Upper lobe of right lung (tissue), 1 donor: ENCODE measurements at places on chromosomes 11 and 22.

DNA sequence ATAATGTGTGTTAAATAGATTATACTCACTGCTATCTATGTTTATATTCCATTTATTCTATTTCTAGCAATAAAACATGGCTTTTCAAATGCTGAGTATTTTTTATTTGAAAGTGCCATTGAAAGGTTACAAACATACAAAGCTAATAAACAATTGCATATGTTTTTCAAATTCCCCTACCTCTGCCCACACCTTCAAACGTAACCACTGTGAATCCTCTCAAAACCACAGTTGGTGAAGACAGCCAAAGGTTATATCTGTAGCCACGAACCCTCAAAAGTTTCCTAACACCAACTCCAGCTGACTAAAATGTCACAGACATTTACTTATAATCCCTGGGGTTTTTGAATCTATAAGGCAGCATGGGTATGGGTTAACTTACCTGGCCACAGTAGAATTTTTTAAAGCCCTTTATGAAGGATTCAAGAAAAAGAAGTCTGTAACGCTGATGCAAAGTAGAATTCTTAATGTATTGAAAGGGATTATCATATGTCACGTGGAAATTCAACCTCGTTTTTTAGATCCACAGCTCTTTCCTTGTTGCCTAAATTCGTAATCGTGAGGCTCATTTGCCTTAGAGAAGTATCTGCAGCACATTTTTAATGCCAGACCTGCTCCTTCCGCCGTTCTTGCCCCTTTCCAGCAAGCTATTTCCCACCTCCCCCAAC is 122.5 kb upstream of the ZC3H12C start:
- no peak for DNase-seq

GRCh38 chr22:40019100-40019499 is 24.3 kb downstream of the FAM83F start:
- DNase-seq: no peak

DNA sequence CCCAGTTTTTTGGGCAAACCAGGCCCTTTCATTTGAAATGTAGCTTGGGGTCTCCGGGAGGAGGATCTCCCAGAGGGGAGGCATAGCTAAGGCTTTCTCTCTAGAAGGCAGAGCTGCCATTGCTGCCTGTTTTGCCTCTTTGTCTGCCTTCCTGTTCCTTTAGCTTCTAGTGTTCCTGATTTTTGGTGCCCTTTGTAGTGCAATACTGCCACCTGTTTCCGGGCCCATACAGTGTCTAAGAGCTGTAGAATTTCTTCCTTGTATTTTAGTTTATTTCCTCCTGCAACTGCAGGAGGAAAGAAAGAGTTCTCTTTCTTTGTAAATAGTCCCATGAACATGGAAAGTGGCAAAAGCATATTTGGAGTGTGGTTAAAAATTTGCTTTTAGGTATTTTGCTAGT is 19.3 kb upstream of the GLYATL1 start:
- no peak for DNase-seq

GRCh38 chr11:27977031-27977430 is 130.9 kb downstream of the KIF18A start:
- no peak for DNase-seq

DNA sequence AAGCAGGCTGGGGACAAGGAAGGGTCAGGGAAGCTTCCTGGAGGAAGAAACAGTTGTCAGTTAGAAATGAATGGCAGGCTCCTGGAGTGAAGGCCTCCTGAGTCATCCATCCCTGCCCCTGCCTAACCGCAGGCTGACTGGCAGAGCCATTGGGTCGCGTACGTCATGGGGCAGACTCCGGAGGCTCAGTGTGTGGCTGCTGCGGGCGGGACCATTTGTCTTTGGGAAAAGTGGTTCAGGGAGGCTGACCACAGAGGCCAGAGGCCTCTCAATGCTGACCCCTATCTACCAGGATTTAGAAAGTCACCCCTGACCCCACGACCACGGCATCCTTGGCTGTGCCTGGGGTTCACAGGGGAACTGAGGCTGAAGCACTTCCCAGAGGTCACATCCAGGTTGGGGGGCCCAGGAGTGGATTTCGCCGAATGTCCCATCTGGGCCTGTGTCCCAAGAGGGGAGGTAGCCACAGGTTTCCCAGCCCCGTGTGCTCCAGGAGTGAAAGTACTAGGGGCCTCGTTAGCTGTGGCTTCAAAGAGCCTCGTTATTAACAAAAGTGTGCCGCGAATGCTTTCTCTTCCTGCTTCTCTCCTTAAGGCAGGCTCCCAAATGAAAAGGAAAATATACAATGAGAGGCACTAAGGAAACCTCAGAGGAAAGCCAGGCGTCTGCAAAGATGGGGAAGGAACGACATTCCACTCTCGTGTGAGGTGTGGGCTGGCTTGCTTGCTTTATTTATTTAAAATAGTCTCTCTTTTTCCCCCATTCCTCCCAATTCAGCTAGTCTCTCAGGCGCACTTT is 58.9 kb downstream of the FLRT1 start:
- DNase-seq: no peak
